Left kidney (tissue), 8 donors: ENCODE measurements at places on chromosomes 11 and 22. TPM values are rescaled to one million over a fixed set of nuclear protein-coding genes. Genes with fewer than 3 reads are reported as not detected.

DNA sequence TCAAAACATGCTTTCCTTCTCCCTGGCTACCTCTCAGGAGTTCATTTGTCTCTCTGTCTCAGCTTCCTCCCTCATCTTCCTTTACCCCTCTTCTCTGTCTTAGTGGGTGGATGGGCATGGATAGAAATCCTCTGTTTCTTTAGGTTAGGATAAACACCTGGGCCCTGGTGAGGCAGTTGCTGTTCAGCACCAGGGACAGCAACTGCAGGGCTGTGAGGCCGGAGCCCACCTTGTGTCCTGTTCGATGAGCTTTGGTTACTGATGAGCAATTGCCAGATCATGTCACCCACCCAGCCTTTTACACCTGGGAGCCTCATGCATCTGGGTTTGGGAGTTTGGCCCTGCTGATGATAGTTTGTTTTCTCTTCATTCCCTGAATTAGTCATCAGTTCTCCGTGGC, 6.1 kb upstream of the CRYBB3 start:
- DNase-seq = peak; percentile 45

DNA sequence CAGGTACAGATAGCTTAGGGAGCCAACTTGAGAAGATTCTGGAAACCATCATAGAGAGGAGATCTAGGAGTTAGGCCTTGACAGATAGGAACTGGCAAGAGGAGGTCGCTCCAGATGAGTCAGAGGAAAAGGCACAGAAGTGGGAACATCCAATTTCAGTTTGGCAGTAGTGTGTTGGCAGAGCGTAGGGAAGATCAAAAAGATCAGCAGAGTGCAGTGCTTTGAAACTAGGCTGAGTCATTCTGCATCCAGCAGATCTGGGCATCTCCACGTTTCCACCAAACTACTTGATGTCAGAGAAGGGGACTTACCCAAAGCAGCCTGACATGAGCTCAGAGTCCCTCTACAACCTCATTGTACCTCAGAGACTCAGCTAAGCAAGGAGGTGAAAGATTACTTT, 58.5 kb downstream of the GAB4 start:
- no peak for DNase-seq

DNA sequence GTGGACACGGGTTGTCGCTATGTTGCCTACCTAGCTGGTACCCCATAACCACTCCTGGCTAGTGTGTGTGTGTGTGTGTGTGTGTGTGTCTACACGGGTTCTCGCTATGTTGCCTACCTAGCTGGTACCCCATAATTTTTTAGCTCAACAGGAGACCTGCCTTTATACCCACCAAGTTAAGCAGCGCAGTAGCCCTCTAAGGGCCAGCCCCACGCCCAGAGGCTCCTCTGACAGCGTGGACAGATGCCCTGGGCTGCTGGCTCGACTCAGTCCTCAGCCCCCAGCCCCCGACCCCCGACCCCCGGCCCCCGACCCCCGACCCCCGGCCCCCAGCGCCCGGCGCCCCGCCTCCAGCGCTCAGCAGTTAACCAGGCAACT, 351 bp upstream of the AKIP1 start:
- no peak for DNase-seq

GRCh38 chr11:60912851-60913528, 968 bp upstream of the TMEM109 start:
- DNase-seq = no peak

- no peak for DNase-seq
Observed at GRCh38 chr11:59779487-59779886, 24.3 kb downstream of the STX3 start.

DNA sequence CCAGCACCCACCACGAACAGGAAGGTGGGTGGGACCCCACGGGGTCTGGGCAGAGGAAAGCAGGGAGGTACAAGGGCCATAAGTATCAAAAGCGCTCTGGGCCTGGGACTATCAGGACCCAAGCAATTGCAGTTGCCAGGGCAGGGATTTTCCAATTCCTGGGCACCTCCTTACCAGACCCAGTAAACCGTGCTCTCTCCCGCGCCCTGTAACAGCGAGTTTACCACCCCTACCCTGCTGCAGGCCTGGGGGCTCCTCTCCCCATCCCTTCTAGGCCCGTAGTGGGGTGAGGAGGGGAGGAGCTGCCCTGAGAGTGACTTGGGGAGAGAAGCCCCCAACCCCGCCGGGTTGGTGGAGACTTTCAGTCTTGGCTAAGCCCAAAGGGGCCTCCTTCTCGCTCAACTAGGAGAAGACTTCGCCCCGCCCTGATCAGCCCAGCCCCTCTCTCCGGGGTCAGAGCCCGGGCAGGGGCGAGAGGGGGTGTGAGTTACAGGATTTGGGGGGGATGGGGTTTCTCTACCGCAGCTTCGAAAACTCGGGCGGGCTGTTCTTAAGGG, 5.4 kb downstream of the PAX6 start:
- no peak for DNase-seq

- no peak for DNase-seq
Observed at GRCh38 chr11:116888024-116888423, 50.6 kb upstream of the APOA1 start.

DNA sequence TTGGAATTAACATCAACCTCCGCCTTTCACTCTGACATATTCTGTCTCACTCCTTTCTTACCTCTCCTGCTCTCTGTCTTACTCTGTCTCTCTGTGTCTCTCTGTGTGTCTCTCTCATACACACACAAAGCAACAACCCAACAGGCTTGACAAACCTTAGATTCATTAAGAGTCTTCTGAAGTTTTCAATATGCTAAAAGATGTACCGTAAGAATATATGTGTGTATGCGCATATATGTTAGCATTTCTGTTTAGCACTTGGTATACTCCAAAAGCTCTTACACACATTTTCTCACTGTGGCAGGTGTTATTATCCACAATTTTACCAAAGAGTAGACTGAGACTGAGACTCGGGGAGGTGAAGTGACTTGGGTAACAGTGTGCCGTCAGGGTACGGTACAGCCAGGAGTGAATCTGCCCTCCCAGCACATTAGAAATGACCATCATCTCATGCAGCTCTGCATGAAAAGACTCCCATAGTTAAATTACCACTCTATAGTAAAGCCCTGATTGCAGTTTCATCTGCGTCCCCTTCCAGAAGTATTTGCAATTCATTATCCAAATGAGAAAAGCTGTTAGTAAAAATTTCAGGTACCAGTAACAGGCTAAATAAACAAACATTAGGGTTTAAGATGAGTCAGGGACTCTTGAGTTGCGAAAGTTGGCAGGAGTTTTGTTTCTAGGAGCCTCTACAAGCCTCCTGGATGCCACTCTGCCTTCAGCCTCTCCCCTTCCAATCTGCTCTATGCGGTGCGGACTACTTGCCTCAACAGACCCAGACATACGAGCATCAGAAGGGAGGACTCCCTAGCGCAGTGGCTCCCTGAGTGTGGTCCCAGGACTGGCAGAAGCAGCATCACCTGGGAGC, 195.2 kb upstream of the TMEM45B start:
- DNase-seq = no peak

DNA sequence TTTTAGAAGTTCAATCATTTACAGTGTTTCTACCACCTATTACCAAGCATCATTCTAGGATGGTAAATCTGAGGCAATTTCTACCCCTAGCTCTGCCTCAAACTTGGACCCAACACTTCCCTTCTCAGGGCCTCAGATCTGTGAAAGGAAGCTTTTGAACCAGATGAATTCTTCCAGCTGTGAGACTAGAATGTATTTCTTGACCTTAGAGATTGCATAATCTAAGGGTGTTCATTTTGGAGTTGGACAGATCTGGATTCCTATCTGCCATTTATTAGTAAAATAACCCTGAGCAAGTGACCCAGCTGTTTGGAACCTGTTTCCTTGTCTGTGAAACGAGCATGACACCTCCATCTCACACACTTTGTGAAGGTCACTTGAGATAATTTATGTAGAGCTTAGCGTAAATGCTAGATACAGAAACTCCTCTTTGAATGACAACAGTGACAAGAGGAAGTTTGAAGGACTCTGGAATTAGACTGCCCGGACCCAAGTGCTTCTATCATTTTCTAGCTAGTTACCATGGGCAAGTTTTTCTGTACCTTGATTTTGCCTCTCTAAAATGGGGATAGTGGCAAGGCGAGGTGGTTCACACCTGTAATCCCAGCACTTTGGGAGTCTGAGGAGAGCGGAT, 3.8 kb upstream of the INTS5 start:
- no peak for DNase-seq

GRCh38 chr11:72937439-72937838, 123.2 kb downstream of the ATG16L2 start:
- DNase-seq = no peak

GRCh38 chr11:19243143-19243542, 2.4 kb upstream of the E2F8 start:
- DNase-seq = no peak

DNA sequence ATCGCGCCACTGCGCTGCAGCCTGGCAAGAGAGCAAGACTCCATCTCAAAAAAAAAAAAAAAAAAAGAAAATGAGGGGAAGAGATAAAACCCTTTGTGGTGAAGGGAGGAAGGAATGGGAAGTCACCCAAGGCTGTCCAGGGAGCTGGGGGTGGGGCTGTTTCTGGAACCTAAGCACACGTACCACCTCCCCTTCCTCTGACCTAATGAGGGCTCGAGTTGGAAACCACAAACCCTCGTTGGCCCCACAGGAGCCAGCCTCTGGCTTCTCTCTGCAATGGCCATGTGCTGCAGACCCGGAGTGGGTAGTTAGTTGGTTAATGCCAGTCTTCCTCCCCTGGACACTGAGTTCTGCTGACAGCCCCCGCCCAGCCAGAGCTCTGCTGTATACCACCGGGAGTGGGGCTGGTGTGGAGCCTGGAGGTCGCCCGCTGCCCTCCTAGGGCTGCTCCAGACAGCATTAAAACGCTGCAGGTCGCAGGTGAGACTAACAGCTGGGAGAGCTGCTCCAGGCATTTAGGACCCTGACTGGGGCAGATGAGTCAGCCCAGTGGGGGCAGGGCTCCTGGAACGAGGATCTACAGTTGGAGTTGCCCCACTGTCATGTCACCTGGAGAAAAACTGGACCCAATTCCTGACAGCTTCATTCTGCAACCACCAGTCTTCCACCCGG, at the start of gene LGALS12:
Gene LGALS12 (plus strand): TSS at position 228 of the 672 bp plus-strand sequence. CDS start 375 bp downstream, at position 603.
- DNase-seq = no peak

DNA sequence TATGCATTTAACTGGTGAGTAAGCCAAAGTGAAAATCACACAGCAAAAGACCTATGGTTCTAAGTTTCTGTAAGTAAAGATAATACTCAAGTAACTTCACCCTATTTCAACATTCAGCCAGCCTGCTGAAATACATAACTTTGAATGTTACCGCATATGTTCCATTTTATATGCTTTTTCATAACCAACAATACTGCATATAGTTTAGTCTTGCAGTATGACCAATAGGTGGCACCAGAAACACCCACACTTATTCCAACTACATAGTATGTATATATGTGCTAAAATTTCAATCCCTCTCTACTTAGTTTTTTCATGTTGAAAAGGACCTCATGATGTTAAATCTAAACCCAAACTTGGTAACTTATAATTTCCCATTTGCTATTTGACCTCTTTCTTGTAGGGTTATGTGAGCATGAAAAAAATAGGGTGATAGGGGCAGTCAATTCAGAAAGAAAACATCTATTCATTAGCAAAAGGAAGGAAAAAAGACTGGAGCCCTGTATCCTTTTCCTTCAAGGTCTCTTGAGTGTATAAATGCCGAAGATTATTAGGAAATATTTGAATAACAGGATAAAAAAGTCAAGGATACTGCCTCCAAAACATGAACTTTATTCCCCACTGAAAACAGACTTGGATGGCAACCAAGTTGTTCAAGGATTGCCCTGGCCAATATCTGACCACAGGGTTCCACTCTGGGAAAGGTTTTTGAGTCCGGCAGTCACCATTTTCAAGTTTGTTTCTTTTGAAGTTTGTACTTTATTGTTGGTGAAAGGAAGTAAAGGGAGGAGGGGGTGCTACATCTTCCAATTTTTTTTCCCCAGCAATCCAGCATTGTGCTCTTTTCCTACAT, 23.8 kb upstream of the FZD4 start:
- DNase-seq = no peak

DNA sequence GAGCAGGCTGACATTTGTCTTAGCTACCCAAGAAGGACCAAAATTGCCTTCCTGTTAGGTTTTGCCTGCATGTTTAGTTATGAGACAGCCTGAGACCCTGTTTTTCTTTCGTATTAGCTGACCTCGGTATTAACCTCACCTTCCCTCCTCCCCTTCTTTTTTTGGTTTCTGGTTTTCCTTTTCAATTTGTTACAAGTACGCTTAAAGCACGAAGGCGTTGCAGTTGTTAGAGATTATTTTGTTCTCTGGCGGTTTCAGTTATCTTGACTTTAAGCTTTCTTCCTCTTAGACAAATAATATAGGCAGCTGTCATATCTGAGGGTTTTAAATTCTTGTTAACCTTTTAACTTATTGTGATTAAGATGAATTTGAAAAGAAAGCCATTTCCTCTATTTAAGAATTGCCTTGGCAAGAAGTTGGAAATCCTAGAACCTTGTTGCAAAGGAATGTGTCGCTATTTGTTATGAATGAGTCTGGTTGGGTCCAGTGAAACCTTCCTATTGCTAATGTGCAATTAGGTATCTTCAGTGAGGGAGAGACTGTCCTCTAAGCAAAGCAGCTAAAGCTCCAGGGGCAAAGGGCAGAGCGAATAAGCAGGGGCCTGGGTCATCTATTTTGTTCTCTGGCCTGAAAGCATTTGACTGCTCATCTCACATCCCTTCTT, 45.7 kb downstream of the PACS1 start:
- no peak for DNase-seq

GRCh38 chr11:116527180-116527991, 245.4 kb downstream of the BUD13 start:
- no peak for DNase-seq

DNA sequence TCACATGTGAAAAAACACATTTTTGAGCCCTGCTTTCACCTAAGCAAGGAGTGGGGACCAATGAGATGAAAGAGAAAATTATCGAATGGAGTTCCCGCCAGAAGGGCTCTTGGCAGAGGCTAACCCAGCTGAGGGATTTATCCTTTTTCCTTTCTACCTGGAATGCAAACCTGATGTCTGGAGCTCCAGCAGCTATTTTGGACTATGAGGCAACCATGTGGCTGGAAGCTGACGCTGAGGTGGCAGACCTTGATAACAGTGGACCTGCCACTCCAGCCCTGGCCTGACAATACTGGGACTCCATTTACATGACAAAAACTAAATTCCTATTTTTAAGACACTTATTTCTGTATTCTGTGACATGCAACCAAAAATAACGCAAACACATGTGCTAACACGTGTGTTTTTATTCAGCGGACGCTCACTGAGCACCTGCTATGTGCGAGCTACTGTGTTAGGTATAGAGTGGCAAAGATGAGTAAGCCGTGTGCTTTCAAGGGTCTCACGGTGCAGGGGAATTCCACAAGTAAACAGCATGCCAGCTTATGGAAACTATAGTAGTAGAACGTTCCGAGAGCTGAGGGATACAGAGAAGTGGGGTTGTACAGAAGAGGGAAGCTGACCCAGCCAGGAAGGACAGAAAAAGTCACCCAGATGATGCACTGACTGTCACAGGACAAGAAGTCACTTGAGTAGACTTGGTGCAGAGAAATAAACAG, 19.1 kb upstream of the ISX start:
- no peak for DNase-seq

GRCh38 chr22:38925571-38926041, 31.8 kb upstream of the APOBEC3A start:
- DNase-seq = no peak

The SIAE gene
- 31.5 TPM for polyA plus RNA-seq

The TOP3B gene
- polyA plus RNA-seq = 40.5 TPM

The C11orf86 gene
- polyA plus RNA-seq = not detected

The TRIM49 gene
- not detected for polyA plus RNA-seq

The PNPLA5 gene
- polyA plus RNA-seq = 0.10 TPM

The VPREB1 gene
- polyA plus RNA-seq = not detected

The TRIM21 gene
- 21.9 TPM for polyA plus RNA-seq
